ENCODE measurements at places on chromosomes 13 and 19. TPM values are rescaled to one million over a fixed set of nuclear protein-coding genes. Genes with fewer than 3 reads are reported as not detected.
A peak's percentile ranks its signal among the peaks of the same experiment; 100 is the strongest.

DNA sequence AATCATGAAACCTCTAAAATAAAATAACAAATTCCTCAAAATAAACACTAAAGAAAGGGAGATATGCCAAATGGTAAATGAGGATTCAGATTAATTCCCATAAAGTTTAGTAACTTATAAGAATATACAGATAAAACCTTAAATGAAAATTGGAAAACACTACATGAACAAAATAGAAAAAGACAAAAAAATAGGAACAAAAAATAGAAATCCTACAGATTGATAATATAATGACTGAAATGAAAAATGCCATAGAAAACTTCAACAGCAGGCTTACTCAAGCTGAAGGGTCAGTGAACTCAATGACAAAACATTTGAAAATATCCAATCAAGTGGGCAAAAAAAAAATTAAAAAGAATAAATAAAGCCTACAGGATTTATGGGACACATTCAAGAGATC is 1784.8 kb downstream of the PCDH9 start:
- DNase-seq: no peak

GRCh38 chr19:9058905-9059667 is 27.8 kb upstream of the OR1M1 start:
- DNase-seq: no peak

GRCh38 chr13:110240352-110240751 is 66.6 kb downstream of the COL4A1 start:
- DNase-seq: no peak

DNA sequence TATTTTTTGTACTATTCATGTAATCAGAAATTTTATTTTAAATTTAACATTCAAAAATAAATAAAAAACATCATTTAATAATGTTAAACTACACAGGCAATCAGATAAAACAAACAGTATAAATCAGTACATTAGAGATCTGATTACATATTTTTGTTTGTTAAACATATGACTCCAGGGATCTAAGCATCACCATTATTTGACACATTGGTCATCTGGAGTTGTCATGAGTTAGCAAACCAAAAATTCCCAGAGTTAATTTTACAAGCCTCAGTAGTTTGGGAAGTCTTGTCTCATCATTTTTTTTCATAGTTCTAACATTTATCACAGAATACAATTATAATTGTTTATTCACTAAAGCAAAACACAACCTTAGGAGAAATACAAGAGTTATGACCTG is 770.8 kb upstream of the SLITRK6 start:
- no peak for DNase-seq

DNA sequence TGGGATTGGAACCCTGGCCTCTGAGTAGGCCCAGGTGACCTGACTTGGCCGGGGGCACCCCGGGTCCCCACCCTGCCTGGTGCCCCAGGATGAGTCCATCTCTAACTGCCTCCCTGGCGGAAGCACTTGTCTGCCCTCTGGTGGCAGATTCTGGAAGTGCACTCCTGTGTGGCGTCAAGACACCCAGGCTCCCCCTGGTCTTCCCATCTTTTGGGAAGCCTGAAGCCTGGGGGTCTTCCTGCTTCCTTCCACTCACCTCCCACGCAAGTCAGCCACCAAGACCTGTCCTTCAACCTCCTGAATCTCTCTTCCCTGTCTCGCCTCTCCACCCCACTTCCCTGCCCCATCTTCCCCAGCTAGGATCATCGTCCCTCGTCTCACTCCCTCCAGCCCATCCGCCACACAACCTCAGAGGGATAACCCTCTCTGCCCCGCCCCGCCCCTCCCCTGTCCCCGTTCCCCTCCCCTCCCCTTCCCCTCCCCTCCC is 7.4 kb downstream of the RABAC1 start:
- peak; percentile 97 for DNase-seq

ANGPTL8 gene
- not detected for total RNA-seq

PSG2 gene
- total RNA-seq: not detected

Data from WTC11 (cell line).